ENCODE measurements at places on chromosomes 1 and 21.

DNA sequence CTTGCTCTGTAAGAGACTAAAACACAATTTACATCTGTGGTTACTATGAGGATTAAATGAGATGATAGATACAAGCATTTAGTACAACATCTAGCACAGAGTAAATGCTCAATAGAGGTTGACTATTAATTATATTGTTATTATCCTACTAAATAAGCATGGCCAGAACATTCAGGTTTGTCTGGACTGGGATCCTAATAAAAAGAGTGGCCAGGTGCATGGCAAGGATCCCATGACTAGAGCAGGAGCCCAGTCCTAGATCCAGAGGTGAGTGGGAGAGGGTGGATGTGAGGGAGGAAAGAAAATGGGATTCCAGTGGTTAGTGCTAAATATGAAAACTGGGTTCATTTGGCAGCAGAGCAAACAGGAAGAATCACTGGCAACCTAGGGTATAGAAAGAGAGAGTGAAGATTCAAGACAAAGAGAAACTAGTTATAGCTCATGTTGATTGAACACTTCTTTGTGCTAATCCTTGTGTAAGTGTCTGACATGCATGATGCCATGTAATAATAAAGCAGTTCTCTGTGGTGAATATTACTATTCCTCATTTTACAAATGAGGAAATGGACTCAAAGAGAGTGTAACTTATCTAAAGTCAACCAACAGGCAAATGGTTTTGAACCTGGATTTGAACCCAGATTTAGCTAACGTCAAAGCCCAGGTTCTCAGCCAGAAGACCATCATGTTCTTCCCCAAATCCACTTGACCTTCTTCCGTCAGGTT is 71.1 kb upstream of the FGGY start:
- no peak for DNase-seq

DNA sequence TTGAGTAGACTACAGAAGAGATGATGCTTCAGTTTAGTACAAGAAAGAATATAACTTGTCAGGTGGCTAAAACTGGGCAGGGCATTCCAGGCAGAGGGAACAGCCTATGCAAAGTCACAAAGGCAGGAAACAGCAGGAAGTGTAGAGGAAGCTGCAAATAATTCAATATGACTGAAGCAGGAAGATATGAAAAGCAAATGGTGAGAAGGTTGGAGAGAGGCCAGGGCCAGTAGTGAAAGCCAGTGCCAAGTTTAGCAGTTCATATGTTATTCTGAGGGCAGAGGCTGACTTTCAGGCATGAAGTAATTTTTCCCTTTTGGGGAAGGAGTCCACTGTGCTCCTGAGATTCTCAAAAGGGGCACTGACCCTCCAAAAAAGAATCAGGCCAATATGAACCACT is 8.0 kb upstream of the YBX1 start:
- no peak for DNase-seq

GRCh38 chr1:180281490-180281889 is 51.4 kb downstream of the LHX4 start:
- no peak for DNase-seq

DNA sequence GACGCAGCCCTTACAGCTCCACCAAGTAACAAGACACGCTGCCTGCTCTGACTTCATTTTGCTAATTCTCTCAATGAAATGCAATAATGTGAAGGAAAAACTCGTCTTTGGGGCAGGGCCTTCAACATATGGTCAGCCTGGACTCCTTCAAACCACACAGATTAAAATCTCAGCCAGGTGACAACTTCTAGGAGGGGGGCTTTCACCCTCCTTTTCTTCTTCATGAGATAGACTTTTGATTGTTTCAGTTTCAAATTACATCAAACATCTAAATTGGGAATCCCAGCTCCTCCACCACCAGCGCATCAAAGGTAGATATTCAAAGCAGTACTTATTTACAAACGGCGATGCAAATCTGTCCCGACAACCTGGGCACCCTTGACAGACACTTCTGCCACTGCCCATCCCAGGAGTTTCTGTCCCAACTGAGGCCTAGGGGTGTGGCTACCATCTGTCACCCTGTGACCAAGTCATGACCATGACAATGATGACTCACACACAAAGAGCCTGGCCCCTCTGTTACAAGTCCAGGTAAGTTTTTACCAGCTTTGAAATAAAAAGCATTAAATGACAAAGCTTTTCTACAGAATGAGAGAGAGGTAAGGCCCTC is 29.7 kb downstream of the SSBP3 start:
- no peak for DNase-seq

DNA sequence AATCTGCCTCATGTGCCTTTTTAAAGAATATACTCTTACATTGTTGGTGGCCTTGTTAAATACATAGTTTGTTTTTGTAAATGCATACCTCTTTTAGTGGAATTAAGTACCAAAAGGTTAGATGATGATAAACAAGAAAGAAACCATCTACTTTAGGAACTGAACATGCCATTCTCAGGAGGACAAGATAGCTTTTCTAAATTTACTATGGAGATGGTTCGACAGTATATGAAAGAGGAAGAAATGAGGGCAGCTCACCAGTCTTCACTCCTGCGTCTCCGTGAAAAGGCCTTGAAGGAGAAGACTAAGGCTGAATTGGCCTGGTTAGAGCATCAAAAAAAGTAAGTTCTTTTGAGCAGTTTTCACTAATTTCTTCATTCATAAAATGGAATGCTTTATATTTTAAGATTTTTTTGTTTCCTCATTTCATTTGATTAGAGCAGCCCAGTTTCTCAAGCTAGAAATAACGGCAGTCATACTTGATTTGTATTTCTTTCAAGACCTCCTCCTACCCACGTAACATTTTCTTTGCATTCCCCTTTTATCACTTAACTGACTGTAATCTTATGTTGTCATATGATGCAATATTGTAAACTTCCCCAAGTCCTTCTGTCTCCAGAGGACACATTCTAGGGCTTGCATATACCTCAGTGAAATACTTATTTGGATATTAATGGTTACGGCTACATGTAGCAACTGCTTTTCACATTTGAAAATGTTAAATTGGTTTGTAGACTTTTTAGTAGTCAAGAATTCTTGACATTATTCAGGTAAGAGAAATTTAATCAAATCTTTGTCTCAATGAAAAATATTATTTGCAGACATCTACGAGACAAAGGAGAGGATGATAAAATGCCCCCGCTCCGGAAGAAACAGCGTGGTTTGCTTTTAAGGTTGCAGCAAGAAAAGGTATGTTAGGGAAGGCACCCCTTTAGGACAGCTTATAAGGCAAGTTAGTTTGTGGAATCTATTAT is 99.3 kb downstream of the CEP350 start:
- no peak for DNase-seq

GRCh38 chr21:27817902-27818623 is 851.2 kb upstream of the ADAMTS5 start:
- no peak for DNase-seq

DNA sequence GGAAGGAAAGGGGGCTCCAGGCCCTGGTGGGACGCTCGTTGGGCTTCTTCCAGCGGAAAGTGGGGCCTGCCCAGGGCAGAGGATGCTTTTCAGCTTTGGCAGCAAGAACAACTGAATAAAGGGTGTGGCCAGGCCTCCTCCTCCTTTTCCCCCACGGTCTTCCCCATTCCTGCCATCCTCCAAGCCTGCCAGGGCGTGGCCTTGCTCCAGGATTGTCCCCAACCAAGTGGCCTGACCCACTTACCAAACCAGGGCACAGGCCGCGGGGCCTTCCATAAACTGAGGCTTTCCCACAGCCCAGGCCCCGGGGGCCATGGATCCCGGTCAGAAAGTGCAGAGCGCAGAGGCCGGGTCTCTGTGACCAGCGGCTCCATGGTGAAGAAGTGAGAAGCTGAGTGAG is 33.6 kb downstream of the CASZ1 start:
- DNase-seq, result no peak

DNA sequence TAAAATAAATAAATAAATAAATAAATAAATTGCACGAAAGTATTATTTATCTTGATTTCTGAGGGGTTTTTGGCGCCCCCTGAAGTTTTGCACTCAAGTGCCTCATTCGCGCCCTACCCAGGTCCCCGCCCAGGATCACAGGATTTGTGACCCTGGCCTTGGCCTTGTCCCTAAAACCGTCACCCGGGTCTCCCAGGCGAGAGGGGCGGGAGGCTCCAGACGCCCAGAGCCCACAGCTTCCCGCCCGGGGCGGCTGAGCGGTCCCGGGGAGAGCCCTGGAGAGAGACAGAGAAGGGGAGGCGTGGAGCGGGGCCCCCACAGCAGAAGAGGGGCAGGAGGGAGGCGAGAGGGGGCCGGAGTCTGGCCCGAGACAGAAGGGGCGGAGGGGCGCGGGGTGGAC is 91.8 kb upstream of the CASZ1 start:
- no peak for DNase-seq

DNA sequence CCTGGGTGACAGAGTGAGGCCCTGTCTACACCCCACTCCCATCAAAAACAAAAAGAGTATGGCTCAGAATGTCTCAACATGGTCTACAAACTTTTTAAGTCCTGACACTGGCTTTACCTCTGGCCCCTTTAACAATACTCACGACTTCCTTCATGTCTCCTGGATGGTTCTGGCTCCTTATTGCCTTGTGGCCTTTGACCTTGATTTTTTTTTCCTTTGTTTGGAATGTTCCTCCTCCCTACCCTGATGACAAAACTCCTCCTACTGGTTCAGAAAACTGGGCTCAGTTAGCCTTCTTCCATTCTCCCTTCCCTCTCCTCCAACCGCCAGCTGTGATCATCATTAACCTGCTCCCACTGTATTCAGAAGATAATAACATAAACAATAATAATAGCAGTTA is 4.6 kb upstream of the SOAT1 start:
- no peak for DNase-seq

DNA sequence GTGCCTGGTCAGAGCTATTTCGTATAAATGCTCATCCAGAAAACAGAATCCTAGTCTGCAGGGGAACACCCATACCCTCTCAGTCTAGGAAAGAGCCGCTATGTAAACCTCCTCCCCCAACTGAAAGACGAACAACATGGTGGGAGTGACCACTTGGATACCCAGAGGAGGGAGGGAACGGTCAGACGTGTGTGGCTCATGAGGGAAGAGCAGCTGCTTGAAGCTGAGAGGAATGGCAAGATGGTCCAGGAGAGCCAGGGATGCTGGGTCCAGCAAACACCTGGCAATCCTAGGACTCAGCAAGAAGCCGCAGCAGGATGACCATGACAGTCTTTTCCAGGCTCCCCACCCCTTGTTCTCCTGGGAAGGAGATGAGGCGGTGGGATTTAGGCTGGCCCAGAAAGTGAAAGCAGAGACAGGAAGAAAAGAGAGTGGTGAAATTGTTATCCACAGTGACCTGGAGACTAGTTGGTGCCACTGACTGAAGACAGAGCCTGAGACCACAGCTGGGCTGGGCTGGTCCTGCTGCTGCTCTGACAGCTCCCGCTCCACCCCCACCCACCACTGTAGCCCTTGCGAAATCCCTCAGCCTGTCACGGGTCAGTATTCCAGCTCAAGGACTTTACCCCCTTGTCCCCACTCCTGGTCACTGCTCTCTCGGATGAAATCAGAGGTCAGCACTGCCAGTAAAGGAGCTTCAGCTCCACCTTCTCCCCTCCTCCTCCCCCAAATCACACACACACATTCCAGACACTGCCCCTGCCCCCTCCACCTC is 3.6 kb downstream of the CERS2 start:
- DNase-seq, result no peak

GRCh38 chr1:204630132-204630905 is 55.2 kb downstream of the LRRN2 start:
- DNase-seq, result no peak

DNA sequence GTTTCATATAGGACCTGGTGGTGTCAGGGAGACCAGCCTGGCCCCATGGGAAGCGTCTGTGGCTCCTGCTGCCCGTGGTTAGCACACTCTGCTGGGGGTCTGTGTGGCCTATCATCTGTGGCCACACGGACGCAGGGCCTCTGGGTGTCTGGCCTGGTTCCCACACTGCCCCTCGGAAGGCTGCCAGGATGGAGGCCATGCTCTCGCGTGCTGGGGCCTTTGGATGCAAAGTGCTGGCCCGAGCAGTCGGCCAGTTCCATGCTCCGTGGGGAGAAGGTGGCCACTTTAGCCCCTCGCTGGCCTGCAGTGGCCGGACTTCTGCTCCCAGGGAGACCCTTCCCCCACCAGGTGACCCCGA is 20.8 kb upstream of the LRRC3 start:
- no peak for DNase-seq
